Stimulated activated CD8-positive, alpha-beta memory T cell treated with anti-CD3 and anti-CD28 coated beads, Interleukin-15, amount 100 ng/mL, for 1 hour (primary cell): ENCODE measurements at places on chromosomes 6 and 20.

- no peak for DNase-seq
Measured at GRCh38 chr20:44518248-44518647, 3.6 kb downstream of the SERINC3 start.

- DNase-seq = no peak
Measured at GRCh38 chr20:3603108-3603507, 60.1 kb downstream of the GFRA4 start.

DNA sequence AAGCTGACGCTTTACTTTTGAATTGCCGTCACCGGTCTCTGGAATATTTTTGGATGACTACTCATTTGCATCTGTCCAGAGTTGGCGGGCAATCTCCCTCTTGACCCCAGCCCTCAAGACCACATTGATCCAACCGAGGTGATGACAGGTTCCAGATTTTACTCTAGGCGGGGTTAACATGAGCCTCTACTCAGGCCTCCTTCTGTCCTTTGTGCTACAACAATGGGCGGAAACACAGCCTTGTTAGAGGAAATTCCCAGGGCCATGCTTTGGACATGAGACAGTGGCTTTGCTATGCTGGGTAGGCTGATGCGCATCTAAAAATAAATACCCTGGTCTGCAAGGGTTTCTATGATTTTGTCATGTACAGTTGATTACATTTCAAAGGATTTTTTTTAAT is 27.0 kb upstream of the ADGRF5 start:
- no peak for DNase-seq

- DNase-seq = no peak
Measured at GRCh38 chr6:130524552-130524951, 158.7 kb downstream of the TMEM200A start.

- DNase-seq = no peak
Measured at GRCh38 chr20:4987130-4987529, 14.2 kb downstream of the SLC23A2 start.

DNA sequence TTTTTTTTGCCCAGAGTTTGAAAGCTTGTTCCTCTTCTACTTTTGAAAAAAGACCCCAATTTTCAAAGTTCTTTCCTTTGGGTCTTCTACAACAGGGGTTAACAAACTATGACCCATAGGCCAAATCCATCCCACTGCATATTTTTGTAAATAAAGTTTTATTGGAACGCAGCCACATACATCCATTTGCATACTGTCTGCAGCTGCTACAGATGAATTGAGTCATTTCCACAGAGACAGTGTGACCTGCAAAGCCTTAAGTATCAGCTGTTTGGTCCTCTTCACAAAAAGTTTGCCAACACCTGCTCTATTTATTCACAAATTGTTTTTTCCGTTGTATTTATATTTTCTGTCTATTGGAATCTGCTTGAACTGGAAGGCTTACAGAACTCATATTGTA is 189.2 kb downstream of the TBC1D7 start:
- no peak for DNase-seq

- DNase-seq = no peak
Measured at GRCh38 chr6:158718461-158719046, 68.7 kb downstream of the SYTL3 start.

GRCh38 chr20:45991616-45992015 is 17.1 kb upstream of the MMP9 start:
- DNase-seq = no peak

DNA sequence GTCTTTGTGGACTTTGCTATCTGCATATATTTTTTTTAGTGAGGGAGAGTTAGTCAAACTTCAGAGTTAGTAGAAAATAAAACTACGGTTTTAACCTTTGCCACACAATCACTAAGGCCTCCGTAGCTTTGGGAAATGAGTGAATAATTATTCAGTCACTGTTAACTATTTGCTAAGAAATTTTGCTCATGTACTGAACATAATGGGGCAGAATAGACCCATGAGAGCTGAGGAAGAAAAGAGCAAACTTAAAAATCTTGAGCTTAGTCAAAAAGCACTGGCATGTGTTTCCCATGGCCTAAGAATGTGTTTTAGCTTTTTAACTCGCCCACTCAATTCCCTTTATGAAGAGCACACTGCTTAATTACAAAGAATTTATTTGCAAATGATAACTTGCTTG is 60.4 kb upstream of the SUPT3H start:
- no peak for DNase-seq

- no peak for DNase-seq
Measured at GRCh38 chr6:79833264-79833963, 113.9 kb downstream of the ELOVL4 start.
